ENCODE measurements at places on chromosomes 16 and 17.

DNA sequence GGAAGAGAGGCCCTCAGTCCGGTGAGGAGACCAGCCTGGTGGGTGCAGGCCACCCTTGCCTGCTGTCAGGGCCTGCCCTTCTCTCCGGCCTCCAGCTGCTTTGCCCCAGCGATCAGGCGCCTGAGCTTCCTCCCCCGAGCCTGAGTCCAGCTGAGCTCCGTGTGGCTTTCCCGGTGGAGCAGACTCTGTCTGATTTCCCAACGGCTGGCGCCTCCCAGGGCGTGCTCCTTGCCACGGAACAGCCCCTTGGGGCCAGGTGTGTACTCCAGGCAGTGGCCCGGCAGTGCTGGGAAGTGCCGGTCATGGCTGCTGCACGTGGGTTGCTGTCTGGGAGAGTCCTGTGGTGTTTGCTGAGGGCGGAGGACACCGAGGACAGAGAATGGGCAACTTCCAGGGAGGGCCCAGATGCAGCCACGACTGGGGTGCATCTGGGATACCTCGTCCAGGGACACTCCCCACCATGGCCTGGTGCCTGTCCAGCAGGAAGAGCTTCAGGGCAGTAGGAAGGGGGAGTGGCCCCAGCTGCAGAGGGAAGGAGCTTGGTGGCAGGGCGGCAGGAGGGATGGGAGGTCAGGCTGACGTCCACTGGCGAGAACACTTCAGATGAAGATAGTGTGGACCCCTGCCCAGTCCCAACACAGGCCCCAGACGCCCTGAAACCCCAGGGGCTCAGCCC is 22.5 kb downstream of the METRNL start:
- DNase-seq = no peak

DNA sequence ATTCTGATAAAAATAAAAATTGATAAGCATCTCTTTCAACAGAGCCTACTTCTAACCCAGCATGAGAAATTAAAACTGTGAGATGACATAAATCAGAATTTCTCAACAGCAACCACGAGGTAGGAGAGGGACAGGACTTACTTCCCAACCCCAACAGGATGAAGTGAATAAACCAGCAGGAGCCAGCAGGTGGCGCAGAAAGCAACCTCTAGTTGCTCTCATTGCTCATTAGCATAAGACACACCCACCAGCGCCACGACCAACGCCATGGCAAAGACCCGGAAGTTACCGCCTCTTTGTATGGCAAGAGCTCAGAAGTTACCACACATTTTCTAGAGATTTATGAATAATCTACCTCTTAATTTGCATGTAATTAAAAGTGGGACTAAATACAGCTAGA is 189.4 kb upstream of the CDH8 start:
- no peak for DNase-seq

DNA sequence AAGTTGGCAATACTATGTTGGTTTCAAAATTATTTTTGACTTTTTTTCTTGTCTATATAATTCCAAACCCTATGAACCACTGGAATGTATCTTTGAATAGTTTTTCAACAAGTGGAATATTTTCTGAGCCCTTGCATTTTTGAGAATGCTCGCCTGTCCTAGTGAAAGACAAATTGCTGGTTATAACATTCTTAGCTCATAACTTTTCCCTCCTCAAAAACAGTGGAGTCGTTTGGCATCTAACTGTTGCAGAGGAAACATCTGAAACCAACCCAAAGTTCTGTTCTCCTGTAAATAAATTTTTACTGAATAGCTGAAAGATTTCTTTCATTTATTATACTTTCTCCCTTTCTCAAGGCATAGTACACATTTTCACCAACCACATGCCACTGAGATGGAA is 11.3 kb upstream of the COX10 start:
- no peak for DNase-seq

DNA sequence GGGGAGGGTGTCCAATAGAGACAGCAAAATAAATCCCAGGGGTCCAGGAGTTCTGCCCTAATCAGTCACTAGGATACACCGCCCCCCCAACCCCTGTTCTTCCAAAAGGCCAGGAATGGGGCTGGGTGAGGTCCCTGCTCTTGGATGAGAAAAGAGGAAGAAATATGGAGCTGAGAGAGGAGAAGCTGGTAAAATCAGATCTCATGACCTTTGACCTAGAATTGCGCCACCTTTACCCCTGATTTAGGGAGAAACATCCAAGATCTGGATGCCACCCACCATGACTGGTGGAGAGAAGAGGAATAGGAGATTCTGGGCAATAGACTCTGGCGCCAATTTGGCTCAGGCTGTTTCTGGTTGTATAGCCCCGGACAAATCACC is 707 bp upstream of the CACNB1 start:
- no peak for DNase-seq

DNA sequence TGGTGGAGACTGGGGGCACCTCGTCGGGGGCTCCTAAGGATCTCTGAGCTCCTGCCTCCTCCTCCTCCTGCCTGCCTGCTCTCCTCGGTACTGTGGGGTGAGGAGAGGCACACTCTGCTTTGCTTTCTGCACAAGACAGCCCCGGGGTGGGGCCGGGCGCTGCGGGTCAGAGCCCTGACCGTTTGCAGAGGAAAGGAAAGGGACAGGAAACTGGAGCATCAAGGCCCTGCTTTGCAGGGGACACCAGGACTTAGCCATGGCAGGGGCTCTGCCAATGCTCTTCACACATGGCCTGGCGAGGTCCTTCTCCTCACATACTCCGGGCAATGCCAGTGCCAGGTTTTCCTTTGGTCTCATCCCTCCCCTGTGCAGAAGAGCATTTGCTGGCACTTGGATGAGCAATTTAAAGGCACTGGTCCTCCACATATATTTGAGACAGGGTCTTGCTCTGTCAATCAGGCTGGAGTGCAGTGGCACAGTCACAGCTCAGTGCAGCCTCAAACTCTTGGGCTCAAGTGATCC is 23.8 kb upstream of the DOC2B start:
- DNase-seq = no peak

- DNase-seq = no peak
These were observed 5.9 kb downstream of the FAHD1 start for GRCh38 chr16:1832838-1833454.

DNA sequence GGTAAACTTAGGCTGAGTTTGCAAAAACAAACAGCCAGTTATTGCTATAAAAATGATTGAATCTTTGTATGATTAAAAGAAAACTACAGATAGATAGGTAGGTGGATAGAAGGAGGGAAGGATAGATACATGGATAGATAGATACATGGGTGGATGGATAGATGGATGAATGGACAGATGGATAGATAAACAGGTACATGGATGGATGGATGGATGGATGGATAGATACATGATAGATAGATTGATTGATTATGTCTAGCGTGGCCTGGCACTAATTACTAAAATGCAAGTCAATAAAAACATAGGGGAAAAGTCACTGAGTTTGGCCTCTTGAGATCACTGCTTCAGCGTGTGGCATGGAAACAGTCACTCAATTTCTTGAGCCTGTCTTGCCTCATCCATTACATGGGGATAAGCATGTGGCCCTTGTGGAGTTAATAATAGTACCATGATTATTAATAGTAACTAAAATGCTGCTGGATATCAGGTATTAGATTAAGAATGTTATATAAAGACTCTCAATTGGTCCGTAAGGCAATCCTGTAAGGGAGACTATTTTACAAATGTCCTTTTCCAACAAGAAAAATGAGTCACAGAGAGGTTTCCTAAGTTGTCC is 184.9 kb downstream of the HS3ST3A1 start:
- no peak for DNase-seq

- DNase-seq = peak; percentile 58
These were observed 125.4 kb upstream of the CHMP6 start for GRCh38 chr17:80866050-80866793.
